ENCODE measurements at places on chromosomes 7 and 10.
A peak's percentile ranks its signal among the peaks of the same experiment; 100 is the strongest.

DNA sequence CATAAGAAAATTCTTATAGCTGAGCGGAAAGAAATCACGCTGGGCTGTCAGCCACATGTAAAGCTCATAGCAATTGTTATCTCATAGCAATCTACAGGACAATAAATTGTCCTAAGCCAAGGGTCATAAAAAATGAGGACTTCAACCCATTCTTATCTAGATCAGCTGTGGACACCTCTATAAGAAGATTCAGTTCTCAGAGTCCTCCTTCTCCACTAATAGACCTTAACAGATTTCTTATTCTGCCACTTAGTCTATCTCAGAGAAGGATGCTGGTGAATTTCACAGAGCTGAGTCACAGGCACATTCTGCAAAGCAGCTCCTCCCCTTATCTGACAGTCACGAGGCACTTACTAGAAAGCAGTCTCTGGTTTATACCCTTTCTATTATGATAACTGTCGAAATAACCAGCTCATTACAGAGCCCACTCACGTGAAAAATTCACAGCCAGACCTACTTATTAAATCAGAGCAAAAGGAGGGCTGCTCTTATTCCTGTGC lies 185.3 kb upstream of the PCLO start:
- no peak for DNase-seq

GRCh38 chr7:99061001-99061776 lies 82.7 kb downstream of the SMURF1 start:
- DNase-seq: no peak

DNA sequence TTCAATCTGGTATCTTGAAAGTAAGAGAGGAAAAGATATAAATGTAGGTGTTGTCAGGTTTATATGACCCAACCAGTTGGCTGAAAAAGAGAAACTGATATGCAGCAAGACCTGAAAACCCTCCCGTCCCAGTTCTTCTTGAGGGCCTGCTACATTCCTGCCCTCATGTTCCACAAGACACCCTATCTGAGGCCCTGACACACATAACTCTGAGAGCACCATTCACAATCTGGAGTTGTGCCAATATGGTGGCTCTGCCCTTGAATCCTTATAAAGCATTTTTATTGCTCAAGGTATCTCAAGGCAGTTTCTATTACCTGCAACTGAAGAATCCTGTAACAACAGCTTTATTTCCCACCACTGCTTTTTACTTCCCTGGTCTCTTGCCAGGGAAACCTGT lies 17.0 kb downstream of the XPNPEP1 start:
- DNase-seq: no peak

DNA sequence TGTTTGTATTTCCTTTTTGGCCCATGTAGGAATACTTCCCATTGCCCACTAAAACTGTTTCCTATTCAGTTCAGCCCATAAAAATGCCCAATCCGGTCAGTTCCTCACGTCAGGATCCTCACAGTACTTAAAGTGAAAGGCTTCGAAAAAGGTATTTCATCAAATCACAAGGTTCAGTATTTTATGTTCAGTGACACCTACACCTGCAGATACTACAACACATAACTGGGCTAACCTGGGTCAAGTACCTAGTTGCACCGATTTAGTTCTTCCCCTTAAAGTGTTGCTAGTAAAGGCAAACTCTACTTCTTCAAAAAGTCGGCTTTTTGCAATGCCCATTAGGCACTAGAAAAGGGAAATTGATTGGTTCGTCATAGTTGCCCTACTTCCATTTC lies 1.1 kb downstream of the SNX13 start:
- peak; percentile 10 for DNase-seq

DNA sequence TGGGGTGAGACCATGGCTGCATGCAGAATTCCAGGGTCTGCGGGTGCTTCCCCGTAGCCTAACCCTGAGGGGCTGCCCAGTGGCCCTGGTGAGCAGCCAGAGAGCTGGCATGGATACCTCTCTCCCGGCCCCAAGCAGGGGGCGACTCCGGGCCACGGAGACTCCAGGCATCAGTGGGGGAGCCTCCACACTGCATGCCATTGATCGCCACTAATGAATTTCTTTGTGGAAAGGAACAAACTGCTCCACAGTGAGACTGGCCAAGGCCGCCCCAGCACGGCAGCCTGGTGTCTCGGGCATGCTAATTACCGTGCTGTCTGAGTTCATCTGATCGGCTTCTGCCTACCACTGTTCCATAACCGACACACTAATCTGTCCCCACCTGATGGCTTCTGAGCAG lies 184.4 kb downstream of the GRID1 start:
- no peak for DNase-seq

Measured in Kasumi-1 (cell line).